ENCODE measurements at places on chromosomes 11 and 22.
A peak's percentile ranks its signal among the peaks of the same experiment; 100 is the strongest.

GRCh38 chr22:29093030-29093429, 20.2 kb downstream of the KREMEN1 start:
- DNase-seq = no peak

DNA sequence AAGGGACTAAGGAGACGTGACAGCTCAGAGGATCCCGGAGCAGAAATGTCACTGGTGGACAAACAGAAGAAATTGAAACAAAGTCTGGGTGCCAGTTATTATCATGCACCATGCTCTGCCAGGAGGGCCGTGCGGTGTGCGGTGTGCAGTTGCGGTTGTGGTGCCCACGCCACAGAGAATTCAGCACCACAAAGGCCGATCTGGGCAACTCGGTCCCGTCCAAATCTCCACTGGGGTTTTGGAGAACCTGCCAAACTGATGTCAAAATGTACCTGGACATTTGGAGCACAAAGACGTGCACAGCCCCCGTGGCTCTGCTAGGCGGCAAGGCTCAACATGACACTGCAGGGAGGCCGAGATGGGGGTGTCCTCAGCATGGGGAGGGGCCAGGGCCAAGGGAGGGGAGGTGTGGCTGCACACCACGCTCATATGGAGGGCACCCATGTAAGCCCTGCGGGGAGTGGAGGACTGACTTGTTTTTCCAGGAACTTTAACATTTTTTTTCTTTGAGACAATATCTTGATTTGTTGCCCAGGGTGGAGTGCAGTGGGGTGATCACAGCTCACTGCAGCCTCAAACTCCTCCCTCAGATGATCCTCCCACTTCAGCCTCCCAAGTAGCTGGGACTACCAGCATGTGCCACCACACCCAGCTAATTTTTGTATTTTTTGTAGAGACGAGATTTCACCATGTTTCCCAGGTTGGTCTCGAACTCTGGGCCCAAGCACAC, 39.4 kb downstream of the GNB1L start:
- no peak for DNase-seq

GRCh38 chr22:38949889-38950405, 7.5 kb upstream of the APOBEC3A start:
- no peak for DNase-seq

DNA sequence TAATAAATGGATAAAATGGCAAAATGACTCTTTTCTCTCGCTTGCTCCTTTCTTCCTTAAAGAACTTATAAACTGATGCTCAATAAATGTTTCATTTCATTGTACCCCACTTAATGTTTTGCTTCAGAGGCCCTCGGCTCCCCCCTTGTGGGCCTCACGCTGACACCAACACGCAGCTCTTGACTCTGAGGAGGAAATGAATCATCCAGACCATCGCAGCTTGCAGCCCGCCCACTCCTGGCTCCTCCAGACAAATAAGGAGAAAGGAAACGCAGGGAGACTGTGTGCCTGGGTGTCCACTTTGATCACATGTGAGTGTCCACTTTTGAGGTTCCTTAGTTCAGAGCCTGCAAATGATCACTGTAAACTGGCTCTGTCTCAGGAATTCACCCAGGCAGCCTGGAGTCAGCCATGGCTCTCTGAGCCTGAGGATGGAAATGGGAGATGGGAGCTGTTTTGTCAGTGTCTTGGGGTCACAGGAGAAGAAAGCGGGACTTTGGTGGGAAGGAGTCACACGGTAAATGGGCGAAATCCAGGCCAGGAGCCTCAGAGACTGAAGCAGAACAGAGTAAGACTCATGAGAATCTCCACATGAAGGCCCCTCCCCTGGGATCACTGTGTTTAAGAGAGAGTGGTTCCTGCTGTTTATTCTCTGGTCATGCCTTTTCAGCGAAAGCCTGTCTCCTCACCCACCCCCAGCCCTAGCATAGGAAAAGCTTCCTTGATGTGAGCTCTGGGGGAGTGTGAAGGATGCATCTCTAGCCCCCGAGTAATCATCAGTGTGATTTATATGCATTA, 96.5 kb downstream of the CWC15 start:
- peak; percentile 22 for DNase-seq

- no peak for DNase-seq
Observed at GRCh38 chr22:22756109-22756508, 111.7 kb downstream of the GGTLC2 start.

- DNase-seq = no peak
Observed at GRCh38 chr11:94111660-94112059, 17.0 kb upstream of the PANX1 start.

GRCh38 chr11:15258433-15259165, 143.9 kb downstream of the INSC start:
- DNase-seq = no peak

DNA sequence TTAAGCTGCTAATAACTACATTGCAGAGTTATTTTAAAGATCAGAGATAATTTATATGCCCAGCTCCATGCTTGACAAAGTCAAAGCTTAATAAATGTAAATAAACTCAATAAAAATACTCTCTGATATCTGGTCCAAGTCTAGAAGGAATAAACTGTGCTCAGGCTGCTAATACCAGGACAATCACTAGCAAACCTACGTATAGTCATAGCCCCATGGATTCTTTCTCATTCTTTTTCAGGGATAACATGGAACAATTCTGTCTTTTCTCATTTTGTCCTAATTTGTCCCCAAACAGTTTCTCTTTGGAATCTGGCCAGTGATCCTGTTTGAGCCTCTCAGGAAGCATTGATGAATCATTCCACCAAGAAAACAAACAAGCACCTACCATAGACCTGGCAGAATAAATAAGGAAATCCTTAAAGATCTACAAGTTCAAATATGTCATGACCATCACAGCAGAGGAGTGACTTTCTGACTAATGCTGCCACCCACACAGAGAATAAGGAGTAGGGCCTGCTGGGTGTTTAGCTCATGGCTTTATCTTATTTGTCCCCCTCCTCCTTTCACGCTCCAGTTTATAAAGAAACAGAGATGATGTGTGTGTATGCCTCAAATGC, 14.1 kb upstream of the B3GNT6 start:
- DNase-seq = no peak

- no peak for DNase-seq
Observed at GRCh38 chr11:111168871-111169270, 76.7 kb upstream of the POU2AF2 start.

- no peak for DNase-seq
Observed at GRCh38 chr11:134243913-134244312, 9.2 kb downstream of the THYN1 start.

DNA sequence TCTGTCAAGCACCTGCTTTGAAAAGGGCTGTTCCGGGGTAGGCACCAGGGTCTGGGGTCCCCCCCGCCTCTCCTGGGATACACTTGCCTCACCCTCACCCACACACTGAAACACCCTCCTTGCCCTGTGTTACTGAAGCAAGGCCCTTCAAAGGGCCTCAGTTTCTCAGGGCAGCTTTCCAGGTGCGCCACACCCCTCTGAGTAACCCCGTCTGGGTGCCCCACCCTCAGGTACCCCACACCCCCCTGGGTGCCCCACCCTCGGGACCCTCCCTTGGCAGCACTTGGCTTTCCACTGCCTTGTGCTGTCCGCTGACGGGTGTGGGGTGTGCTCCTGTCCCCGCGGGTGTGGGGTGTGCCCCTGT, 413.6 kb downstream of the TBC1D22A start:
- no peak for DNase-seq

GRCh38 chr11:126480015-126480409, 124.5 kb downstream of the ST3GAL4 start:
- no peak for DNase-seq

GRCh38 chr22:32106930-32107329, 52.2 kb downstream of the C22orf42 start:
- no peak for DNase-seq

DNA sequence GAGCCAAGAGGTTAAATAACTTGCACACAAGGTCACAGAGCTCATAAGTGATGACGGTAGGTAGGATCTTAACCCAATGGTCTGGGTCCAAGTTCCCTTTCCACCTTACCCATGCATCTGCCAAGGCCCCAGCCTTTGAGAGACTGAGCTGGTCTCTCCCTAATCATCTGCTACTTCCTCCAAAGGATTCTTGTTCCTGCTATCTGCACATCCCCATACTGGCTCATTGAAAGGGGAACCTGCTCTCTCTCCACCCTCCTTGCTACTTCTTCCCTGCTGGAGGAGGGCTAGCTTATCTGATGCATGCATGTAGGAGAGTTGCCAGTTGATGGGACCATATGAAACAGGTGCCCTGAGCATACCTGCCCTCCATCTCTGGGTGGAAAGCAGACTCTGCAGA, 47.7 kb downstream of the COMMD9 start:
- no peak for DNase-seq

- no peak for DNase-seq
Observed at GRCh38 chr22:32333769-32334659, 23.7 kb upstream of the RFPL3 start.

- DNase-seq = no peak
Observed at GRCh38 chr11:877565-877964, 33.0 kb downstream of the CHID1 start.

- DNase-seq = no peak
Observed at GRCh38 chr22:22164541-22165272, 79.9 kb upstream of the VPREB1 start.

GRCh38 chr11:46050003-46050461, 71.2 kb downstream of the PHF21A start:
- DNase-seq = no peak

GRCh38 chr22:25403811-25404471, 160.5 kb upstream of the GRK3 start:
- DNase-seq = no peak

GRCh38 chr11:28169816-28170215, 61.6 kb downstream of the METTL15 start:
- DNase-seq = no peak

DNA sequence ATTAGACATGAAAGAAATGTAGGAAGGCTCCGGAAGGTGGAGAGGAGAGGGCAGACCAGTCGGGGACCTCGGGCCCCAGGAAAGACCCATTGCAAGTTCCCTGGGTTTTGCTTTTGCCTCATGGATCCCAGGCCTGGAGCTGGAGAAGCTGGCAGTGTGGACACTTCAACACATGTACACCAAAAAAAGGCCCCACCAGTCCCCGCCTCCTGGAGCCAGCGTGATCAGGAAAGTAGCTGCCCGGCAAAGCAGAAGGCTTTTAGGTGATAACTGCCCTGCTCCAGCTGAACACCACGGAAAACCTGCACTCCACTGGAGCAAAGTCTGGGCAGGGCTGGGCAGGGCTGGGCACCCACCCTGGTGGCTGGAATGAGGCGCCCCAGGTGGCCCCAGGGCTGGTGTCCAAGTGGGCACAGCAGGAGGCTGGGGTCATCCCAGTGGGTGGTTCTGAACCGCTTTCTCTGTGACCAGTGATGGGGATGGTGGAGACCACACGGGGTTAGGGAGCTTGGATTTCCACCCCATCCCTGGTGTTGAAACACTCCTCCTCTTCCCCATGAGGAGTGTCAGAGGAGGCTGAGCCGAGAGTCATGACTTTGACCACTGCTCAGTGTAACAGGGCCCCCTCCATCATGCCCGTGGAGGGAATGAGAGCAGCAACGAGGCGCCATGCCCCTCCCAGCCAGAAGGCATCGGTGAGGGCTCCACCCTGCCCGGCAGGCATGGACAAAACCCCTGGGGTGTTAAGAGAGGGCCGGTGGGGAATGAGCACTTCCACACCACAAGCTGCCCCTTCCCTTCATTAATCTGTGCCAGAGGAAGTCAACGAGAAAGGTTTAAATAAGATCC, 16.9 kb upstream of the MUC5AC start:
- no peak for DNase-seq

DNA sequence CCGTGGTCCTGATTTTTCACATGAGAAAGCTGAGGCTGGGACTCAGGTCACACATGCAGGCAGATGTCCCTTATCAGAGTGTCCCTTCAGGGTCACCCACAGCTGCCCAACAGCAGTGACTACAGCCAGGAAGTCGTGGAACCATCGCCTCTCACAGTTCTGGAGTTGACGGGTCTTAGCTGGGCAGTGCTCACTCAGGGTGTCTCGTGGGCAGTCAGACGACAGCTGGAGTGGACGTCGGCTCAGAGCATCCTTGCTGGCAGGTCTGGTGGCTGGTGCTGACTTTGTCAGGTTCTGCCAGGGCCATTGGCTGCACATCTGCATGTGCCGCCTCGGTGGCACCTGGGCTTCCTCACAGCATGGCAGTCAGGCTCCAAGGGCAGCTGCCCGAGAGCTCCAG, 35.6 kb upstream of the TH start:
- no peak for DNase-seq

- no peak for DNase-seq
Observed at GRCh38 chr11:60786811-60787567, 1.9 kb downstream of the MS4A10 start.

- DNase-seq = no peak
Observed at GRCh38 chr11:84097186-84097585, 811.0 kb upstream of the CCDC90B start.

GRCh38 chr11:119974467-119974866, 163.4 kb downstream of the TRIM29 start:
- DNase-seq = no peak

GRCh38 chr11:121460941-121461514, 8.3 kb upstream of the SORL1-AS1 start:
- DNase-seq = no peak

GRCh38 chr22:44659140-44659539, 42.9 kb upstream of the PRR5 start:
- DNase-seq = no peak

GRCh38 chr11:58938398-58938797, 890 bp upstream of the GLYATL1 start:
- DNase-seq = no peak

GRCh38 chr11:66853242-66854229, 3.3 kb upstream of the LRFN4 start:
- DNase-seq = no peak

DNA sequence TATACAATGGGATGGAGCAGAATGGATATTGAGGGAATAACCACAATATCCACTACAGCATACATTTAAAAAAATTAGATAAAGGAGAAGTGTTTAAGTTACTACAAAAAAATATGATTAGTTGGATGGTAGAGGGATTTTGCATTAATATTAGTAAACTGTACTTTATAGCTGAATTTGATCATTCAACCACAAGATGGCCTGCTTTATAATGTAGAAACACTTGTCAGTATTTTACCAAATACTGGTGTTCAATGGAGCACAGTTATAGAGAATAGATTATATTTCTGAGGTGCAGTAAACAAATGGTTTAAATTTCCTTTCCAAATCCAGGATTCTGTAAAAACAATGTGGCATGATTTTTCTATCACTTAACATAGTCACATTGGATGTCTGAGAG, 818.8 kb upstream of the CHORDC1 start:
- DNase-seq = no peak

DNA sequence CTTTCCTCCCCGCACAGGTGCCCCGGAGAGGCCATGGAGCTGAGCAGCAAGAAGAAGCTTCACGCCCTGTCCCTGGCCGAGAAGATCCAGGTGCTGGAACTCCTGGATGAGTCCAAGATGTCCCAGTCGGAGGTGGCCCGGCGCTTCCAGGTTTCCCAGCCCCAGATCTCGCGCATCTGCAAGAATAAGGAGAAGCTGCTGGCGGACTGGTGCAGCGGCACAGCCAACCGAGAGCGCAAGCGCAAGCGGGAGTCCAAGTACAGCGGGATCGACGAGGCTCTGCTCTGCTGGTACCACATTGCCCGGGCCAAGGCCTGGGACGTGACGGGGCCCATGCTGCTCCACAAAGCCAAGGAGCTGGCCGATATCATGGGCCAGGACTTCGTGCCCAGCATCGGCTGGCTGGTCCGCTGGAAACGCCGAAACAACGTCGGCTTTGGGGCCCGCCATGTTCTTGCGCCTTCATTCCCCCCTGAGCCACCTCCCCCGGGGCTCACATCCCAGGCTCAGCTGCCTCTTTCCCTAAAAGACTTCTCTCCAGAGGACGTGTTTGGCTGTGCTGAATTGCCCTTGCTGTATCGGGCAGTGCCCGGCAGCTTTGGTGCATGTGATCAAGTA, 1.3 kb downstream of the TIGD3 start:
- DNase-seq = no peak
